GM10248 (cell line): ENCODE measurements at places on chromosomes 12 and 14.

- no peak for DNase-seq
These were observed 131.2 kb downstream of the NUBPL start for GRCh38 chr14:31692376-31692781.

DNA sequence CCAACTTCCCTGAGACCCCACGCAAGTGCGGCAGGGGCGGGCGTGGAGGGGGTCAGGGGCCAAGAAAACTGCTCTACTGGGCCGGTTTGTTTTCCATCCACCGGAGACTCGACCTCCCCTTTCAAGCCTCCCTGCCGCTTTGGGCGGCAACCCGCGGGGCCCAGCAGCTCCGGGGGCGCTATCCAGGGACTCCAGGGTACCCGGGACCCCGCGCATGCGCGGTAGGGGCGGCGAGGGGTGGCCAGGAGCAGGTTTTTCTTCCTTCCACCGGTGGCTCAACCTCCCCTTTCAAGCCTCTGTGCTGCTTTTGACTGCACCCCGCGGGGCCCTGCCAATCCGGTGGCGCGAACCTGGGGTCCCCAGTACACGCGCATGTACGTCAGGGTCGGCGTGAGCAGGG lies 323.5 kb downstream of the ALG10 start:
- no peak for DNase-seq

DNA sequence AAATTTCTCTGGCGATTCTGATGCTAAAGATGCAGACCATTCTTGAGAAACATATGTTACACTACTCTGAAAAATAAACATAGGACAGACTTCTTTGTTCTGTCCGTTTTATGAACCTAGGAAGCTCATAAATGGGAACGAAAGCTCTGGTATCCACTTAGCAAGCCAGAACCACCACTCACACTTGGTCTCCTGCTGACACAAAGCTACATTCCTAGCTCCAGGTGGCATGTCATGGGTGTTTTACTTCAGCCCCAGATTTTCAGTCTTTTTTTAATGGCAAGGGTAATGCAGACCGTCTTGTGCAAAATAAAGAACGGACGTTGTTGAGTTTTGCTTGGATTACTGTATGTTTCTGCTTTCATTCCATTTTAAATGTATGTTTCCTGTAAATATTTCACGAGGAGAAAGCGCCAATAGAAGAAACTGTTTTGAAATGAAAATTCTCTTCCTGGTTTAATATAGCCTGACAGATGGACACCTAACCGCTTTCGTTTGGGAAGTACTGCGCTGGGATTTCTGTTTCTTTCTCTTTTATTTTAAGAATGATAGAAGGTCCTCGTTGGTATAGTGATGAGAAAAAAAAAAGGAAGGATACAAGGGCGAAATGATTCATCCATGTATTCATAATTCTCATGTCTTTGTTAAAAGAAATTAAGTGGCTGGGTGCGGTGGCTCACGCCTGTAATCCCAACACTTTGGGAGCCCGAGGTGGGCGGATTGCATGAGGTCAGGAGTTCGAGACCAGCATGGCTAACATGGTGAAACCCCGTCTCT lies 871 bp upstream of the COQ5 start:
- DNase-seq, result no peak

DNA sequence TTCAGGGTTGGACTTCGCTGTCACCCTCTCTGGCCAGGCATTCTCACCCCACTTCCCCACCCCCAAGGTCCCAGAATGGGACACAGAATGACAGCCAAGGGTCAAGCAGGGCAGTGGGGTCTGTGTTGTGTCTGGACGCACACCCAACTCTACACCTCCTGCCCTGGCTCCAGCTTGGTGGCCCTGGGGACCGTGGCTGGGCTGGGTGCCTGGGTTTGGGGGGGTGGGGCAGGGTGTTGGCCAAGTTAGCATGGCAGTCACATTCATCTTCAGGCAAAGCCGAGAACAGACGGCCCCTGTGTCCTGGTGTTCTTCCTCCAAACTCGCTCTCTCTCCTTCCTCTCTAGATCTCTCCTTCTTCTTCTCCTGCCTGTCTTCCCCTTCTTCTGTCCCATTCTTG lies 5.6 kb downstream of the LRP1 start:
- no peak for DNase-seq

DNA sequence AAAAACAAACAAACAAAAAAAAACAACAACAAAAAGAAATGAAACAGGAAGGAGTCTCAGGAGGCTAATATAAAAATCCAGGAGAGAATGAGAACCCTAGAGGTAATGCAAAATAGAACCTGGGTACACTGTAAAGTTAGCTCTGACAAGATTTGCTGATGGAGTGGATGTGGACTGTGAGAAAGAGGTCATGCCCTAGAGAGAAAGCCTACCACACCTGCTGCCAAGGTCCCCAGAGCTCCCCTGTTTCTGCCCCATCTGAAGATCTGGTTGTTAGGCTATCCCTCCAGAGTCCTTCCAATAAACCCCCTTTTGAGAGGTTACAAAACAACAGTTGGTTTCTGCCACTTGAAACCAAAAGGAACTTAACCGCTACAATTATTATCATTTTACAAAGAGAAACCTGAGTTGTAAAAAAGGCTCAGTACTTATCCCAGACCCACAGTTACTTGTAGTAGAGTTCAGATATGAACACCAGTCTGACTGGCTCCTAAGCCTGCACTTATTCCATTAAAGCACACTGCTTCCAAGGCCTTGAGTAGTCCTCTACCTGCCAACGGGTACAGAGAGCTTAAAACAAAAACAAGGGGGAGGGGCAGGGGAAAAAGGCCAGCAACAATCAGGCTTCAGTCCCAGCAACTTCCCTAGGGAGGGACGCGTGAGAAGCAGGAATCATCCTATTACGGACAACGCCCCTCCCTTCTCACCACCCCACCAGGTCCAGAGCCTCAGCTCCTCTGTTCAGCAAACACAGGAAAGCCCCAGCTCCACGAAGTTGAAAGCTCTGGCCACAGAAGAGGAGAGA lies 27.7 kb downstream of the PPP1R13B start:
- peak; percentile 33 for DNase-seq

DNA sequence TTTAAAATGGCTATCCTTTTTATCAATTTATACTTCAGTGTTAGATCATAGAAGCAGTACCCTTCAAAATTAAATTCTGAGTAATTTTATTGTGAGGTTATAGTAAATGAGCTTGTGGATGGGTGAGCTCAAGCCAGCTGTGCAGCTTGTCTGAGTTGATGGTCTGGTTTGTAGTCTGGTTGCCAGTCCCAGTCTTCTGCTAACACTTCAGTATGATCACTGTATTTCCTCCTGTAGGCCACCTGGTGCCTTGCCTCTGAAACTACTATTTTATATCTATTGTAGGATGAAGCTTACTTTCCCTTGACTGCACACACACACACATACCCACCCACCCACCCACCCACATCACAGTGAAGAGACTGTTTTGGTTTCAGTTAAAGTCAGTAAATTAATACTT lies 496.4 kb downstream of the PCNX1 start:
- peak; percentile 38 for DNase-seq

DNA sequence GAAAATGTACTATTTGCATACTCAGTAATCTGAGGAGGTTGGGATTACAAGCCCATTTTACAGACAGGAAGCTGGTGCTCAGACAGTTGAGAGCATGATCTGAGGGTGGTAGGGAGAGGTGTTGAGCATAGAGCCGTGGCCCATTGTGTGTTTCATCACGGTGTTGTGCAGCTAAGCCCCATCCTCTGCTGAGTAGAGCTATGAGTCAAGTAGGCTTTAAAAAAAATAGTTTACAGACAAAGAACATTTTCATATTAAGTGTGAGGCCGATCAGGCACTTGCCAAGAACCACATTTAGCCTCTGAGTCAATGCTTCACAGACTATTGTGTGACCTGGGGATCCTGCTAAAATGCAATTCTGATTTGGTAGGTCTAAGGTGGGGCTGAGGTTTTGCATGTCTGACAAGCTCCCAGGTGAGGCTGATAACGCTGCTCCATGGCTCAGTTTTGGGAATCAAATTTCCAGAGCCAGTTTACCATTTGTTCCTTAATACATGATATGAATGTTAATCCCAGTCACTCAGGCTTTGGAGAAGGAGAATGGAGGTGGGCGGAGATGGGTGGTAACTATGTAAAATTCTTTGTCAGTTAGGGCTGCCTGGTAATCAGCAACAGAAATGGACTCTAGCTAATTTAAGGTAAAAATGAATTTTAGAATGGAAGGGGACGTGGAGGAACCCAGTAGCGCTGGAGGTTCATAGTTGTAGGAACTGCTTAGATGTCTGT lies 22.2 kb downstream of the ZNF664 start:
- DNase-seq, result no peak

- no peak for DNase-seq
These were observed 121.7 kb upstream of the MDM1 start for GRCh38 chr12:68453876-68454275.

DNA sequence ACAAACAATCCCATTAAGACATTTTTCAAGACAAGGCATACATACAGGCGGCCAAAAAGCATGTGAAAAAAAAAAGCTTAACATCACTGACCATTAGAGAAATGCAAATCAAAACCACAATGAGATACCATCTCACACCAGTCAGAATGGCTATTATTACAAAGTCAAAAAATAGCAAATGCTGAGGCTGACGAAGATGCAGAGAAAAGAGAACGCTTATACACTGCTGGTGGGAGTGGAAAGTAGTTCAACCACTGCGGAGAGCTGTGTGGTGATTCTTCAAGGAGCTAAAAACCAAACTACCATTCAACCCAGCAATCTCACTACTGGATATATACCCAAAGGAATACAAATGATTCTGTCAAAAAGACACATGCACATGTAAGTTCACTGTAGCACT lies 216.7 kb downstream of the FOXG1 start:
- DNase-seq, result no peak

GRCh38 chr12:108784270-108784669 lies 53.0 kb upstream of the CORO1C start:
- no peak for DNase-seq

GRCh38 chr14:55693904-55694303 lies 113.9 kb downstream of the KTN1 start:
- no peak for DNase-seq

GRCh38 chr14:75234173-75235115 lies 44.2 kb upstream of the FOS start:
- no peak for DNase-seq

DNA sequence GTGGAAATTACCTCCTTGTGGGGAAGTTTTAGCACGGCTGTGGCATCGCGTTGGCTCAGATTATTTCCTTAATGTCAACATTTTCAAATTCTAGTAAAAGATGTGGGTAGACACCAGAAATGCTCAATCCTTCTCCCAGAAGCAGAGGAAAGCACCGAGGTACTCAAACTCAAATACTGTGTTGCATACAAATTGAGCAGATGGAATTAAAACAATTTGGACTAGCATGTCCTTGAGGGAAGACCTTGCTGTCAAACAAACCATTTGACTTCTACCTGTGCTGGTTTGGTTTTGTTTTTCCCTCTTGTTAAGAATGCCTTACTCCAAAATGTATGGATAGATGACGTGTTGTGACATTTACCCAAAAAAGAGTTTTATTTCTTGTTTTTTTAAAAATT lies 136.4 kb downstream of the CNTN1 start:
- DNase-seq, result no peak

DNA sequence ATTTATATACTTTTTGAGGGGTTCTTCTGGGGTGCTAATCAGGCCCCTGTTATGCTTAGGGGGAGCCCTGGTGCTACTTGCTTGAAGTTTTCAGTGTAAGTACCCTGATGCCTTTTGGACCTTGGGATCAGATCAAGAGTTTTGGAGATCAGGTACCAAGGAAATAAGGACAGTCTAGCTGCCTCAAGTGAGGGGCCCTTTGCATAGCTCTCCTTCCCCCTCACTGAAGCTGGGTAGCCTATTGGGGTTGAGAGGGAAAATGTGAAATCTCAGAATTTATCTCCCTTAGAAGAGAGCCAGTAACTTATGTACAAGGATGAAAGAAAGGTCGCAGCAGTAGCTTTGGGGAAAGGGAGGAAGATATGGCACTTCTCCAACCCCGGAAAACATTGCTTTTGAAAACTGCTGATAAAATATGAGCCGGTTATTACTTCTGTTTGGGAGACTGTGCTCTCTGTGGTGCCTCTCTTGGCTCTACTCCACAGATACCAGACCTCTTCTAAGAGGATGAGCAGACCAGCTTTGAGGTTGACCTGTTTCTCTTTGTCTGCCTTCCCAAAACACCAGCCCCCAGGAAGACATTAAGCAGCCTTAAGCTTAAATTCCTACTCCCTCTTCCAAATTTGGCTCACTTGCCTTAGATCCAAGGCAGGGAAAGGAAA lies 8.8 kb upstream of the AMHR2 start:
- peak; percentile 2 for DNase-seq

- DNase-seq, result no peak
These were observed 13.5 kb upstream of the SLC15A5 start for GRCh38 chr12:16291032-16291431.

DNA sequence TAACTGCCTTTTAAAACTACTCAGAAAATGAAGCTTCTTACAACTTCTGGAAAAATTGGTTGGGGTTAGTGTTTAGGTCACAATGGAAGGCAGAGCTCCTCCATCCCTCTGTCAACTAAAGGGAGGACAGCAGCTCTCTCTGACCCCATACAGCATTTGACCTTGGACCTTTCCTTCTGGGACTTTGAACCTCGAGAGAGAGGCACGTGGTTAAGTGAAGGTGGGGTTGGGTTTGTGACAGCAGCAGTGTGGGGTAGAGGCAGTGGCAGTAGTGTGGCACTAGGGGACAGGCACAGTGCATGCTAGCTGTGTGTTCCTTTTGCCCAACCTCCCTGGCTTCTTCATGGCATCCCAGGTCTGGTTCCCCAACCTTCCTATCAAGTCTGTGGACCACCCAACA lies 9.4 kb upstream of the C12orf75 start:
- DNase-seq, result no peak

DNA sequence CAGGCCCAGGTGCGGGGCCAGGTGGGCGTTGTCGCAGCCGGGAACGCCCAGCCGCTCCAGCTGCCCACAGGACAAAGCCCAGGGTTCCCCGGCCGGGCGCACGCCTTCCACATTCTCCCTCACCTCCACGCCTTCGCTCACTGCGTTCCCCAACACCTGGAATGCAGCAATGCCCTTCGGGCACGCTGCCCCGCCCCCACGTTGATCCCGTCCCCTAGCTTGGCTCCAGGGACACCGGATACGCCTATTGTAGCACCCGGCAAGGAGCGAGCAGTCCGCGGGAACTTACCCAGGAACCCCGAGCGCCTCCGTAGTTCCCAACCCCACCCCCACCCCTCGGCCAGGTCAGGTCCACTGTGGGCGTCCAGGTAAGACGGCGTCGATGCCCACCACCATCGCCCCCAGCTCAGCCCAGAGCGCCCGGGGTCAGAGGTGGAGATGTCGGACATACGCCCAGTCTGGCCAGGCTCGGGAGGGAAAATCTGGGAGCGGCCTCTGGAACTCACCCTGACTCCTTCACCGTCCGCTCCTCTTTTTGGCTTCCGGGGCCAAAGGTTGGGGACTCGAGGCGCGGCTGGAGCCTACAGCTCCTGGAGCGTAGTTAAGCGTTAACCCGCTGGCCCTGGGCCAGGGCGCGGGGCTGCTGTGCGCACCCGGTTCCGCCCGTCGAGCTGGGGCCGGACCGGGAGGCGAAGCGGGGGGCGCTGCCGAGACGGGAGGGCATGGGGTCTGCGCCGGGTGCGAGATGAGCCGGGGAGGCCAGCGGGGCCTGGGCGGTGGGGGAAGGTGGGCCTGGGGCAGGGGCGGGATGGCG lies 594 bp upstream of the CEP170B start:
- DNase-seq, result no peak
